ENCODE measurements at places on chromosomes 12 and 14. TPM values are rescaled to one million over a fixed set of nuclear protein-coding genes. Genes with fewer than 3 reads are reported as not detected.

Gene WNT1
- total RNA-seq, result not detected

Gene SYNDIG1L
- not detected for total RNA-seq

Gene RND1
- total RNA-seq, result 0.59 TPM

Gene GPR132
- 0.05 TPM for total RNA-seq

Gene DDX55
- total RNA-seq, result 19.6 TPM
